ENCODE measurements at places on chromosomes 12 and 14.

DNA sequence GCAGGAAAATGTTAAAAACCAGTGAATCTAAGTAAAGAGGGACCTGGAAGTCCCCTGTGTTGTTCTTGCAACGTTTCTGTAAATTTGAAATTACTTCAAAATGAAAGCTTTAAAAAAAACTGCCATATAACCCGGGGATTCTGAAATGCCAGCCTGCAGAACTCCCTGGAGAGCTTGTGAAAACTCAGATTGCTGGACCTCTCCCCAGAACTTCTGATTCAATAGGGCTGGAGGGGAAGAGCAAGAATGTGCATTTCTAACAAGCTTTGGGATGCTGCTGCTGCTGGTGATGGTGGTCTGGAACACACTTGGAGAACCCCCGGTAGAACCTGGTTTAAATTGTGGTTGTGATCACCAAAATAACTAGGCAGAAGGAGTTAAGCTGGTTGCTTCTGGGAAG, 300.0 kb upstream of the NOS1 start:
- no peak for DNase-seq

GRCh38 chr14:87944987-87945604, 47.9 kb downstream of the GALC start:
- peak; percentile 29 for DNase-seq

- no peak for DNase-seq
Observed at GRCh38 chr12:41302979-41303403, 114.9 kb downstream of the PDZRN4 start.

DNA sequence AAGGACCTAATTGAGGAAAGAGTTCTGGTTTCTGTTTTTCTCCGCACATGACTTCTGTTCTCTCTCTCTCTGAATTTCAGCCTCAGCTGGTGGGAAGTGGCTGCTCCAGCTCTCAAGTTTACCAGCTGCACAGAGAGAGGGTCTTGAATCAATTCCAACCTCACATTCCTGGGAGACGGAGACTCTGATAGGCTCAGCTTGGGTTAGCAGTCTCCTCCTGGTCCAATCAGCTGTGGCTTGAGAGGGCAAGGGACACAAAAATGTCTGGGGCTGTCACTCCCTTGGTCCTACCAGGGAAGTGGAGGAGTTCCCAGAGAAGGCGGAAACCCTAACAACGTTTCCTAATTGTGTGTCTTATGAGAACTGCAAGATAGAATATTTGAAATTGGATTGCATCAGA, 7.0 kb downstream of the CCDC63 start:
- DNase-seq = no peak

DNA sequence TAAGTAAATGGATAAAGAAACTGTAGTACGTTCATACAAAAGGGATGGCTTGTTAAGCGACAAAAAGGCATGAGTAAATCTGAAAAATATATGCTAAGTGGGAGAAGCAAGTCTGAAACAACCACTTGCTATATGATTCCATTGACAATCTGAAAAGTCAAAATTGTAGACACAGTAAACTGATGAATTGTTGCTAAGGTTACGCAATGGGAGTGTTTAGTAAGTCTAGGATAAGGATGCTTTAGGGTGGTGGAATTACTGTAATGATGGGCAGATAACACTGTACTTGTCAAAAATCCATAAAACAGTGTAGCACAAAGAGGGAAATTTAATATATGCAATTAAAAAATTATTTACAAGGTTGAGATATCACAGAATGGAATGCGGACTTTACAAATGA, 984.9 kb downstream of the FSCB start:
- DNase-seq = no peak

GRCh38 chr14:62420847-62421246, 624.4 kb downstream of the KCNH5 start:
- DNase-seq = no peak

DNA sequence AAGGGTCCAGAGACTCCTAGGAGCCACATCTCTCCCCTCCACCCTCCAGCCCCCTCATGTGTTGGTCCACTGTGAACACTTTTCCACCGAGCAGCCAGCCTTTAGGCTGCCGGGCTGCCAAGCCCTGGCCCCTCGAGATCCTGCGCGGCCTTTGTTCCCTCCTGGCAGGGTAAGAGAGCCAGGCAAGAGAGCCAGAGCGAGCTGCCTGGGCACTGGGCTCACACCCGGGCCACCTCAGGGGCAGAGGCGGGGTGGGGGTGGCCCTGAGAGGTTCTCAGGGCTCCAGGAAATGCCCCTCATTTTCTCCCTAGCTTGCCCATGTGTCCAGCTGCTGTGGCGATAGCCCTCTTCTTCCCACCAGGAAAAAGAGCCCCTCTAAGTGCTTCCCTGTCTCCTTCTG, 44.8 kb downstream of the LTBP2 start:
- DNase-seq = no peak

GRCh38 chr14:103569408-103569807, 6.6 kb downstream of the COA8 start:
- DNase-seq = no peak

DNA sequence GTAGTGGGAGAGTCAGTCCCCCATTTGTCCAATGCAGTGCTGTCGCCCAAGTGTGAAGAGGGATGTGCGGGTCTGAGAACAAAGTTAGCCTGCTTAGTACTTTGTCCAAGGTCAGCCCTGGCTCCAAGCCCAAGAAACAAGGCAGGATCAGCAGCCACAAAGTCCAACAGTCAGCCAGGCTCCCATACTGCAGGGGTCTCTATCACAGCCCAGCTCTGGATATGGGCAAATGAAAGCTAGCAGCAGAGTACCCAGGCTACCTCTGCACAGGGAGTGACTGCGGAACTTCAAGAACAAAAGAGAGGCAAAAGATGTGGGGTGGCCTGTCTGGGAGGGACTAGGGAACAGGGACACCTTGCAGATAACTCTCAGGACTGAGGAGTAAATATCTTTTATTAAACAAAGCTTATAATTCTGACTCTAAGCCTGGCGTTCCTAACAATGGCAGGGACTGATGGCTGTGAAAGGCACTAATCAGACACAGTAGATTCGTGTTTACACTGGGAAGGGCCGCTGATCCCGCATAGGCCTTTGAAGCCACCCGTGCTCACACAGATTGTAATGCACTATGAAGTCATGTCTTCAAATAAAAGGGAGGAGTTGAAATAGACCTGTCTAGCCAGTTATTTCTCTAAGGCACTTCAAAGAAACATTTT, 91.0 kb upstream of the EEA1 start:
- DNase-seq = no peak

GRCh38 chr14:51507906-51508511, 143.7 kb upstream of the FRMD6 start:
- no peak for DNase-seq

GRCh38 chr12:124623344-124624035, 56.1 kb upstream of the NCOR2 start:
- no peak for DNase-seq

- DNase-seq = no peak
Observed at GRCh38 chr12:110233212-110233903, 47.7 kb upstream of the ATP2A2 start.

DNA sequence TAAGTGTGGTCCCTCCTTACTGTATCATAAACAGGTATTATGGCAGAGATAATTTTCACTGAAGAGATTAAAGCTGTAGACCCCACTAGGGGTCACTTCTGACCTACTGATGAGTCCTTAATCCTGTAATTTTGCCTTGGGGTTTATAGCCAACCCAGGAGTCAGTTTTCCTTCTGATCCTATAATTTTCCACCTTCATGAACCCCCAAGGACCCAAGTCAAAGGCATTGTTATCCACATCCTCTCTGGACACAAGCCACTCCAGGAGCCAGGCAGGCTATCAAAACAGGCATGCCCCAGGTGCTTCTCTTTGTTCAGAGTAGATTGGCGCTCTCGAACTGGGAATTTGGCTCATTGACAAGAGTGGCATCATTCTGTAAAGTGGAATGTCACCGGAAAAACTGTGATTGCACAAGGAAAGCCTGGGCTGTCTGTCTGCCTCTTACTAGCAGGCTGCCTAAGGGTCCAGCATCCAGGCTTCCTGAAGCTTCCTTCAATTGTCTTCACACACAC, 1523.2 kb upstream of the FLRT2 start:
- DNase-seq = no peak

DNA sequence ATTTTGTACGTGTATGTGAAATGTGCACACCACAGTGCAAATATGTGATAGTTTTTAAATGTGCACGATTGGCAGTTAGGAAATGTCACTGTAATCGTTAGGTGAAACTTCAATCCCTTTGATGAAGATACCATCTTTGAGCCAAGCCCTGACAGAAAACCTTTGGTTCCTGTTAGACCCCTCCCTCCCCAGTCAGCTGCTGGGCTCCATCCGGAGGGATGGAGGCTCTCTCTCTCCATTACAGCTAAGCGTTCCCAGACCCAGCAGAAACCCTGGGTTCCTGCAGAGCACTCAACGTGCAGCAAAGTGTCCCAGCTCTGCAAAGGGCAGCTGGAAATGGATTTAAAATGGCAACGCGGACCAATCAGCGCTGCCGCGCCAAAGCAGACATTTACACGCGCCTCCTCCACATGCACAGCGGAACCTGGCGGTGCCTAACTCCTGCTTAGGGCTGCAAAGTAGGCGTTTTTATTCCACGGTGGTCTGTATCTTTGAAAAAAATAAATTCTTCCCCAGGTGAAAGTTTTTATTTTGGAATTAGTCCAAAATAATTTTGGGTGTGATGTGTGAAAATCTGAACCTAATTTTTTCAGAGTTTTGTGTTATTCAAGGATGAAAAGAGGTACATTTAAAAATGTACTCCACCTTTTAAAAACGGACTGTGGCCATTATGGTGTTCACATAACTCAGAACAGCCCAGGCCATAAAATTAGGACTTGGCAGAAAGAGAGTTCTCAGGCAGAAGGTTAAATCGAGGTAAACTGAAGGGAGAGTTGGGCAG, 1.4 kb upstream of the HMGA2 start:
- no peak for DNase-seq

GRCh38 chr12:43336962-43337555, 214.9 kb downstream of the ADAMTS20 start:
- DNase-seq = peak; percentile 28

- DNase-seq = no peak
Observed at GRCh38 chr14:60309867-60310552, 61.0 kb downstream of the PPM1A start.

DNA sequence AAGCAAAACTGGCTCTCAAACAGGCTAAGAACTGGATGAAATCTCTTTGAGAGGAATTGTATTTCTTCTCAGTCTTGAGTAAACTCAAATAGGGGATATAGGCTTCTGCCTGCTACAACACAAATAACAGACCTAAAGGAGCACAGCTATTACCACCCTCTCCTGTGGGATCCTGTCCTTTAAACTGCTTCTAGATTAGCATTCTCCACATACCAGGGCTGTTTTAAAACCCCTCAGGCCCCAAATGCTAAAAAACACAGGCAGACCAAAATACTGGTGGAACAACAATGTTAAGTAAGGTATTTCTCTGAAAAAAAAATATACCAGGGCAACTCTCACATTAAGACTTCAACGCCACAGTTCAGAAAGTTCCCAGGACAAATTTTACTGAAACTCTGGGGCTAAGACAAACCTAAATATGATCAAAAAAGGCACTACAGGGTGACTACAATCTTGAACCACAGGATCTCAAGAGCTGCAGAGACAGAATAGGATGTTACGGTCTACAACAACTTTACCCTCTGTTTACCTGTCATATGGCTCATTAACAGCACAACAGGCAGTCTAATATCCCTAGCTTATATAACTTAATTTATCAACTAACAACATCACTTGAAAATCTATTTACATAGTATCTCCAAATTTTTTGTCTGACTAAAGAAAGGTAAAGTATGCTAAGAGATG, 7.2 kb downstream of the CPNE8 start:
- DNase-seq = no peak

GRCh38 chr12:9388379-9388778, 180.2 kb upstream of the PZP start:
- DNase-seq = no peak

GRCh38 chr12:105384916-105385535, 54.5 kb downstream of the C12orf75 start:
- no peak for DNase-seq

DNA sequence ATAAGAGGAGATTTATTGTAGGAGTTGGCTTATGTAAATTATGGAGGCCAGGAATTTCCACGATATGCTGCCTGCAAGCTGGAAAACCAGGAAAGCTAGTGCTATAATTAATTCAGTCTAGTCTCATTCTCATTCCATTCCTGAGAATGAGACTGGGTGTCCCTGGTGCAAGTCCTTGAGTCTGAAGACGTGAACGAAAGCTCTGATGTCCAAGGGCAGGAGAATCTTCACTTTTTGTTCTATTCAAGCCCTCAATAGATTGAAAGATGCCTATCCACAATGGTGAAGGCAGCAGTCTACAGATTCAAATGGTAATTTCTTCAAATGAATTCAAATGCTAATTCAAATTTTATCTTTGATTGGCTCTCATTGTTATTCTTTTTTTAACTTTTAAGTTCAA, 851.1 kb upstream of the MGAT4C start:
- DNase-seq = no peak

DNA sequence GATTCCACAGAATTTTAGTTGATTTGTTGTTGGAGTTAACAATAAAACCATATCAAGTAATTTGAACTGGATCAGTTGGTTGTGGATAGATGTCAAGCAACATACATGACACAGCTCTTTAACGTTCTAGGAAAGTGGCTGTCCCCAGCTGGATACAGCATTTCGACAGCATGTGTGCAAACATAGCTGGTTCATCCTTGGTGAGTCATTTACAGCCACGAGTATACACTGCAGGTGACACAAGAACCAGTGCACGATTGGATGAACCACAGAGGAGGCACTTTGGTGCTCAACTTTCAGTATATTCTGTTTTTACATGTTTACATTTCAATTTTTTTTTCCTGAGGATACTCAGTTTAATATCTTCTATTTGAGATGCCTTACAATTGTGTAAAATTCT, 242.4 kb downstream of the TMEM117 start:
- no peak for DNase-seq

GRCh38 chr14:33811721-33812120, 139.2 kb downstream of the EGLN3 start:
- no peak for DNase-seq

- DNase-seq = no peak
Observed at GRCh38 chr12:110254971-110255540, 26.0 kb upstream of the ATP2A2 start.

DNA sequence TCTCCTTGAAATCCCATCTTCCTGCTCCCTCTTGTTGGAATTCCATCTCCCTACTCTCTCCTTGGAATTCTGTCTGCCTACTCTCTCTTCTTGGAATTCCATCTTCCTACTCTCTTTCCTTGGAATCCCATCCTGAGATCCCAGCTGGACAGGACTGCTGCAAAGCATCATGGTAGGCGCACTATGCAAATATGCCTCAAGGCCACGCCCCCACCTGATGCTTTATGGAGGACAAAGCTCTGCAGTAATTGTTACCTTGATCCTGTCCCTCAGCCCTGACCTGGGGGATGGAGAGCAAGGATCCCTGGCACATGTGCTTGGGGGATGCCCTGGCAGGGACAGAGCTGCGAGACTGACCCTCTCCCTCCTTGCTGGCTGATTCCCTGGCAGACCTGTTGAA, 185.6 kb downstream of the TBX5 start:
- no peak for DNase-seq

- no peak for DNase-seq
Observed at GRCh38 chr14:39451811-39452210, 19.6 kb upstream of the FBXO33 start.

- DNase-seq = no peak
Observed at GRCh38 chr14:87018294-87018693, 974.7 kb downstream of the GALC start.

- no peak for DNase-seq
Observed at GRCh38 chr12:65081496-65081895, 39.6 kb downstream of the WIF1 start.

Data from AML-193 (cell line).